ENCODE measurements at places on chromosomes 7 and 10. TPM values are rescaled to one million over a fixed set of nuclear protein-coding genes. Genes with fewer than 3 reads are reported as not detected.

DNA sequence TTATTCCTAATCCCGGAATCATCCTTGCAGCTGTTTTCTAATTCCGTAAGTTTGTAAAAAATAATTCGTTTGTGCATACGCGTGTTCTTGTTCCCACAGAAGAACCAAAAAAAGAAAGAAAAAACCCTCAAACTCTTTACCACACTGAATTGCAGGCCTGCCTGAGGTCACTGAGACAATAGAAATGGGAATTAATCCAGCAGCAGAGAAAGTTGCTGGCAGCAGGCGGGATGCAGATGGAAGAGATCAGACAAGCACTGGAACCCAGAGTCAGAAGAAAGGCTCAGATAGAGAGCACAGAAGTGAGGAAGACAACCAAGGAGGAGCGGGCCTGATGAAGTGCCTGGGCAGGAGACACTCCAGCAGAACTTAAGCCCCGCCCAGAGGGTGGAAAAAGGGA is 141.5 kb upstream of the VWC2 start:
- no peaks in the 10 kb centered on the region for H3K36me3 ChIP-seq
- peaks cover 3% of the 10 kb centered on the region for H3K4me1 ChIP-seq
- H3K4me3 ChIP-seq, result no peak overlapping the region
- H3K27me3 ChIP-seq, result no peaks in the 10 kb centered on the region
- no peak overlapping the region for H3K27ac ChIP-seq

- H3K4me1 ChIP-seq, result no peaks in the 10 kb centered on the region
- H3K4me3 ChIP-seq, result no peak overlapping the region
- H3K27ac ChIP-seq, result no peak overlapping the region
- no peaks in the 10 kb centered on the region for H3K36me3 ChIP-seq
- no peak for DNase-seq
- no peaks in the 10 kb centered on the region for H3K27me3 ChIP-seq
Measured at GRCh38 chr7:116251675-116252074, 41.3 kb downstream of the TES start.

DNA sequence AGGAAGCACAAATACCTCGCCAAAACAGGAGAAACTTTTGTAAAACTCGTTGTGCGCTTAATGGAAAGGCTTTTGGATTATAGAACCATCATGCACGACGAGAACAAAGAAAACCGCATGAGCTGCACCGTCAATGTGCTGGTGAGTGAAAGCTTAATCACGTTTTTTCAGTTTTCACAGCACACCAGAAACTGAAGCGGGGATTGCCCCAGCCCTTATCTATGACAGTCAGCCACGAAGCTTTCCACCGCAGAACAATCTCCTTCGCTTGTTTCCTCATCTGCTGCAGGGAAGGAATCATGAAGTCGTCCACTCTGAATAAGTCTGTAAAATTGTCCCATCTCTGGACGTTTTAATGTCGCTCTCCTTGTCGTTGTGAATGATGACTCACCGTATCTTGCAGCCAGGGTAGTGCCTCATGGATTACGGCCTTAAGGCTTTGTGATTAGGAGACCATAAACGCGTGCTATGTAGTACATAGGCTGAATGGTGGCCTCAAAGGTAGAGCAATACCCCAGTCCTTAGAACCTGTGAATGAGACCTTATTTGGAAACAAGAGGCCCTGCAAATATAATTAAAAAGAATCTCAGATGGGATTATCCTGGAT is 174.9 kb upstream of the NPS start:
- no peaks in the 10 kb centered on the region for H3K27me3 ChIP-seq
- no peak overlapping the region for H3K27ac ChIP-seq
- no peak for DNase-seq
- no peaks in the 10 kb centered on the region for H3K36me3 ChIP-seq

DNA sequence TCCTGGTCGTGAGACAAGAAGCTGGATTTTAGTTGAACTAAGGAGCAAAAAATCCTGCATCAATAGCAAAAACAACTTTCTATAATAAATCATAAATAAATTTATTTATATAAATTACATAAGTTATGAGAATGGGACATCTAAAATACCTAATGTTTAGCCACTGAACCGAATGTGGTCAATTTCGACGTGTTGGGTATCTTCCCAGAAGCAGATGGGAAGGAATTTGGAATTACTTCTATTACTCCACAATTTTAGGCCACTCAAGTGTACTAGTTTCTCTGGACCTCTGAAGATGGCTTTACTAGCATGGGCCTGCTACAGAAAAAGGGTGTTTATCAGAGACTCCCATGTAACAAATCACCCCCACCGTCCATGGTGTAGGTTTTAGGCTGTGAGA is 172.0 kb downstream of the PRPF18 start:
- H3K27me3 ChIP-seq, result no peaks in the 10 kb centered on the region
- H3K27ac ChIP-seq, result no peak overlapping the region
- no peaks in the 10 kb centered on the region for H3K36me3 ChIP-seq

GRCh38 chr10:106551501-106552062 is 612.9 kb downstream of the SORCS1 start:
- DNase-seq, result no peak
- no peak overlapping the region for H3K27ac ChIP-seq
- no peaks in the 10 kb centered on the region for H3K27me3 ChIP-seq
- no peak overlapping the region for H3K4me3 ChIP-seq
- no peaks in the 10 kb centered on the region for H3K4me1 ChIP-seq

DNA sequence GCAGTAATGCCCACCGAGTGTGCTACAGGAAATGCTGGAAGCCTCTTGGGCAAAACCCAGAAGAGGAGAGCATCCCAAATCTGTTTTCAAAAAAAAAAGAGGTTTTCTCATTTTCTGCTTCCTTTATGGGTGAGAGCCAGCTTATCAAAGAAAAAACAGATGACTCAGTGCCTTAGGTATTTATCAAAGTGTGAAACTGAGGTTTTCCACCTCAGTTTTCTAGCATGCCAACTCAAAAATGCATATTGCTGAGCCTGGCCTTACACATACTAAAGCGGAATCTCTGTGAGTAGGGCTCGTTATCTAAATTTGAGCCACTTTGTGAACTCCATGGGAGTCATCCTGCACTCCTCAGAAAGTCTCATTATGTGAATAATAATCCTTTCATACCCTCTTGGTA is 705.1 kb downstream of the SUGCT start:
- H3K4me1 ChIP-seq, result no peaks in the 10 kb centered on the region

GIMAP8 gene
- 4.7 TPM for total RNA-seq

- H3K27me3 ChIP-seq, result no peaks in the 10 kb centered on the region
- no peak overlapping the region for H3K27ac ChIP-seq
- no peak overlapping the region for H3K4me3 ChIP-seq
- no peaks in the 10 kb centered on the region for H3K36me3 ChIP-seq
- H3K4me1 ChIP-seq, result peaks cover 9% of the 10 kb centered on the region
- no peak for DNase-seq
Measured at GRCh38 chr7:127858915-127859189, 172.4 kb downstream of the LRRC4 start.

SPAM1 gene
- total RNA-seq, result not detected

DNA sequence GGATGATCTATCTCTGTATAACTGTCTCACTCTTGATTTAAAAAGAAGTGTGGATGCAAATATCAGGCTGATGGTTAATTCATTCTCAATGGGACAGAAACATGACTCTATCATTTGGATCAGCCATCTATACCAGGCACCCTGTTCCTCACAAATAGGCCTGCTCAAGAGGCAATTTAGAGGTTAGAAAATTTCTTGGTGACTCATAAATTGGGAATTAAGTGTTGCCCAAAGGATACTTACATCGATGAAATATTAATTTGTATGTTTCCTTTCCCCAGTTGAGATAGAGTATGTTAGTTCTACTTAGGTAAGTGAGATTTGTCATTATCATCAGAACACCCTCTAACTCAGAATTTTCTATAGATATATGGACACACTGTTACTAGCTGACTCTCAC is 57.7 kb downstream of the PRSS58 start:
- H3K36me3 ChIP-seq, result no peaks in the 10 kb centered on the region
- DNase-seq, result no peak
- H3K4me1 ChIP-seq, result no peaks in the 10 kb centered on the region
- H3K27ac ChIP-seq, result no peak overlapping the region
- no peak overlapping the region for H3K4me3 ChIP-seq

DNAJC12 gene
- 15.5 TPM for total RNA-seq

DNA sequence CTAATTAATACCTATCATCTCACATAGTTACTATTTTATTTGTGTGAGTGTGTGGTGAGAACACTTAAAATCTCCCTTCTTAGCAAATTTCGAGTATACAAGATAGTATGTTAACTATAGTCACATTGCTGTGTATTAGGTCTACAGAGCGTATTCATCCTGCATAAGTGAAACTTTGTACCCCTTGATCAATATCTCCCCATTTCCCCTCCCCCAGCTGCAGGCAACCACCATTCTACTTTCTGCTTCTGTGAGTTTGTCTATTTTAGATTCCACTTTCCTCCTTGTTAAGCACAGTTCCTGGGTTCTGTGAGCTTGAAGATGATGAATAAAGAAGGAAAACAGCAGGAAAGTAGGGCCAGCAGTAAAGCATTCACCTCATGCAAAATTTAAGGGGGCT is 42.4 kb downstream of the MRPS33 start:
- no peak overlapping the region for H3K4me3 ChIP-seq
- no peak for DNase-seq
- no peaks in the 10 kb centered on the region for H3K36me3 ChIP-seq

DNA sequence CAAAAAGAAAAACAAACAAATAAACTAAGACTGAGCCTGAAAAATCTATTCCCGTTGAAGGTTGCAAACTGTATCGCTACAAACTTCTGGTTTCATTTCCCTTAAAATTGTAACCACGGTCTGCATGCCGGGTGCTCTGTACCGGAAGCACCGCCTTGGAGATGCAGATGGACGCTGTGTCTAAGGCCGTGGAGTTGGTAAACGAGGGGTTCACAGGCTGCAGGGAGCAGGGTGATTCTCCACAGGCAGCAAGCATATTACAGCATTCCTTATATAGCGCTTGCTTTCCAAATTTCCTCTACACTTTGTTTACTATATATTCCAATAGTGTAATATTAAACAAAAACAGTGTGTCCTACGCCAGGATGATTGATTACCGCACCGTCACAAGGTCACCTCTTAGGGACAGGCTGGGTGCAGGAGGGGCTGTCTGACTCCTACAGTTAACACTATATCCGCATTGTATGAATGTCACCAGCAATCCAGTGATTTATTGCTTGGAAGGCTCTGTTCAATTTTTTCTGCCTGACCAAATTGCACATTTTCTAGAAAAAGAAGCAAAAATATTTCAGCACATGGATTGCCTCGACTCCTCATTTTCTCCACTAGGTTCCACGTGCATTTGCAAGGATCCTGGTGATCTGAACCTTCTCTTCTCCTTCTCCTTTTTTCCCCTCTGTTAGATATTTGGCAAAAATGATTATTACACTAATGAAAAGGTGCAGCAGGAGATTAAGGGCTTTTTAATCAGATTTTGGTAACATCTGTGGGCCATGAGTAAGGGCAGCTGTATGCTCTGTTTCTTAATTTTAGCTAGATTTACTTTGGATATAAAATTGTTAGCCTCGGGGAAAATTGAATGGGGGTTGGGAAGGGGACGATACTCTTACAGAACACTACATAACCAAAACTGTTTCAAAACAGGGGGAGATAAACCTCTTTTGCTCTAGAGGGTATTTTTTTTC is 325.8 kb upstream of the MGMT start:
- no peaks in the 10 kb centered on the region for H3K36me3 ChIP-seq
- peaks cover 2% of the 10 kb centered on the region for H3K4me1 ChIP-seq
- H3K27me3 ChIP-seq, result no peaks in the 10 kb centered on the region

HOXA9 gene
- total RNA-seq, result 20.4 TPM

AGK gene
- total RNA-seq, result 43.7 TPM

DNA sequence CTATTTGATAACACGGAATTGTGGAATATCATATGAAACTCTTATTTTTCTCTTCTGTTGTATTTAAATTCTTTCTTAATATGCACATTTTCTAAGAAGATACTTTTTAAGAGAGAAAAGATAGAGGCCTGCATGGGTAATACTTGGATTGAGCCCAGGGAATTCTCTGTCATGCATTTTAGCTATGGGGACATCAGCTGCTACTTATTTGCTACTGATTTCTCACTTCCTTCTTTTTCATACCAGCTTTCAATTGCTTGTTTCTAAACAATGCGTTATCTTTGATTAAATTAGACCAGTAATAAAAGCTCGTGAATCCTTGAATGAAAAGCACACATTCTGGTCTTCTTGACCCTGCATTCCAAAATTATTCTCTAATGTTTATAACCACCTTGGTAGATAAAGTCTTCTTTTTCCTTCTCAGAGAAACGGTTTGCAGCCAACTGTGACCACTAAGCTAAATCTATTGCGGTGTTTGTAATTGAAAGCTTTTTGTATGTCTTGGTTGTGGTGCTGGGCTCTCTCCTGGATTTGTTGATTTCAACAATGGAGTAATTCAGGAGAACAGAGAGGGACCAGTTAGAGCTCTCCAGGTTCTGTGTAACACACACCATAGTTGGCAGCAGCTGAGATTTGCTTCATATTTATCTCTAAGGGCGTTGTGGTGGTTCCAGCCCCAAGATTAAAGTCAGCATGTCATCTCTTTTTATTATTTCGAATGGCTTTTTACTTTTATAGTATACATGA is 139.3 kb downstream of the PPP1R9A start:
- no peaks in the 10 kb centered on the region for H3K4me1 ChIP-seq
- H3K27ac ChIP-seq, result peak overlapping the region; percentile 73
- H3K36me3 ChIP-seq, result no peaks in the 10 kb centered on the region
- DNase-seq, result peak; percentile 53
- no peaks in the 10 kb centered on the region for H3K27me3 ChIP-seq

EN2 gene
- 0.72 TPM for total RNA-seq

WDFY4 gene
- total RNA-seq, result 3.8 TPM

PSTK gene
- 11.6 TPM for total RNA-seq

GRCh38 chr10:11424456-11425295 is 186.8 kb downstream of the USP6NL start:
- H3K27ac ChIP-seq, result no peak overlapping the region
- peak; percentile 81 for DNase-seq
- no peaks in the 10 kb centered on the region for H3K36me3 ChIP-seq
- no peak overlapping the region for H3K4me3 ChIP-seq
- peaks cover 7% of the 10 kb centered on the region for H3K4me1 ChIP-seq

DNA sequence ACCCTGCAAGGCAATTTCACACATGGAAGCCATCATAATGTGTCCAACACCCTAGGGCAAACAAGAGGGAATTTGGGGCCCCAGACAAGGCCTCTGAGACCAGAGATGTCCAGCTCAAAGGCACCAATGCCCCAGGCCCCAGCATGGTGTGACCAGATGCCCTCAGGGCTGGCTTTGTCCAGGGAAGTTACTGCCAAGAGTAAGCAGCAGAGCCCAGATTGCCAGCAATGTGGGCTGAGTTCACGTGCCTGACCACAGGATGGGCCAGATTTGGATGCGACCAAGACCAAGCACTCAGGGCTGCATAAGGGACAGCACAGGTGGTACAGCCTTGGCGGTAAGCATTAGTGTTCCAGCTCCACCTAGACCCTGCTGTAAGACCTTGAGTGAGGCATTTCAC is 12.7 kb downstream of the MYOF start:
- H3K4me3 ChIP-seq, result no peak overlapping the region
- H3K27me3 ChIP-seq, result no peaks in the 10 kb centered on the region
- H3K4me1 ChIP-seq, result peaks cover 13% of the 10 kb centered on the region
- no peak overlapping the region for H3K27ac ChIP-seq

DDC gene
- 2.5 TPM for total RNA-seq

Data from spinal cord (tissue), 10 donors.